IPS DF 6.9 (cell line): ENCODE measurements at places on chromosomes 13 and 19.

GRCh38 chr13:98201984-98202383, 24.9 kb upstream of the RNF113B start:
- no peak for DNase-seq

DNA sequence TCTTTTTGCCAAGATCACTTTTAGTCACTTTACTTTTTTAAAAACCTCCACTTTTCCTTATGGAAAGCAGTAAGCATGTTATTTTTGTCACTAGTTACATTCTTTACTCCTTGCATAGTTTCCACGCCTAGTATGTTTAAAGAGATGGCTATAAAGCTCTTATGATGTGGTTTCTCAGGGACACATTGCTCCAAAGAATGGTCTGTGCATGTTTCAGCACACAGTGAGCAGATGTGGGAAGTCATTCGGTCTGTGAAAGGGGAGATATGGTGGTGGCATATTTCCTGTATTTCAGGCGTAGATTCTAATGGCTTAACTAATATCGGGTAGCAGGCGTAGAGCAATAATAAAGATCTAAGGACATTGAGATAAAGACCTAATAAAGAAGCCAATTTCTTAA, 180.7 kb downstream of the SLITRK6 start:
- no peak for DNase-seq

DNA sequence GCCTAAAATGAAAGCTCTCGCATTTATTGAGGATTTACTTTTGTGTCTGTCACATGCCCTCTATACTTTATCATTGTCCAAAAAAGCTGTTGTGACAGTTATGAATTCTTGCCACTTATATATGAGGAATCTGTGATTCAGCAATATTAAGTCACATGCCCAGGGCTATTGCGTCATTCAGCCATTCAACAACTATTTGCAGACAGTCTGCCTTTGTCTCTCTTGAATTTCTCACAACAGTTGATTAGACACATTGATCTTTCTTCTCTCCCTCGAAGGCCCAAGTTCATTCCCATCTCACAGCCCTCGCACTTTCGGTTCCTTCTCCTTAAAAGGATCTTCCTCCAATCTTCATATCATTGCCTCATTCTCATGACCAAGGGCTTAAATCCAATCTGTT, 342.6 kb downstream of the MZT1 start:
- DNase-seq: no peak

DNA sequence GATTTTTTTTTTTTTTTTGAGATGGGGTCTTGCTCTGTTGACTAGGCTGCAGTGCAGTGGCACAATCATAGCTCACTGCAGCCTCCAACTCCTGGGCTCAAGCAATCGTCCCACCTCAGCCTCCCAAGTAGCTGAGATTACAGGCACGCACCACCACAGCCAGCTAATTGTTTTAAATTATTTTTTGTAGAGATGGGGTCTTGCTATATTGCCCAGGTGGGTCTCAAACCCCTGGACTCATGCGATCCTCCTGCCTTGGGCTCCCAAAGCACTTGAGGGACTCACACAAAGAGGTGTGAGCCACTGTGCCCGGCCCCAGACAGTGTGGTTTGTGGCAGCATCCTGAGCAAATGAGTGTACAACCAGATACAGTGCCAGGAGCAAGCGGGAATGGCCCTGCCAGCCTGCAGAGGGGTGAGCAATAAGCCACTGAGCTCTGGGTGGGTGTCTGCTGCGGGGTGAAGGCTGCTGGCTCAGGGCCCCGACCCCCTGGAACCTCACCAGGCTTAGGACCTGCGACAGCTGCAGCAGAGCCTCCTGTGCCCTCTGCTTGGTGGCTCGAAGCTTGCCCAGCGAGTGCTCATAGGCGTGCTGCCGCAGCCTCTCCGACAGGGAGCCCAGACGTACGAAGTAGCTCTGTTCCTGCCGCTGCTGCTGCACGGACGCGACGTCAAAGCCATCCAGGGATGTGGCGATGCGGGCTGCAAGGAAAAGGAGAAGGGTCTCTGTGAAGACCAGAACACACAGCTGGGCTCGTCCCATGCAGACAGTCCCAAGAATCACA, 15.9 kb upstream of the TICAM1 start:
- DNase-seq: no peak

DNA sequence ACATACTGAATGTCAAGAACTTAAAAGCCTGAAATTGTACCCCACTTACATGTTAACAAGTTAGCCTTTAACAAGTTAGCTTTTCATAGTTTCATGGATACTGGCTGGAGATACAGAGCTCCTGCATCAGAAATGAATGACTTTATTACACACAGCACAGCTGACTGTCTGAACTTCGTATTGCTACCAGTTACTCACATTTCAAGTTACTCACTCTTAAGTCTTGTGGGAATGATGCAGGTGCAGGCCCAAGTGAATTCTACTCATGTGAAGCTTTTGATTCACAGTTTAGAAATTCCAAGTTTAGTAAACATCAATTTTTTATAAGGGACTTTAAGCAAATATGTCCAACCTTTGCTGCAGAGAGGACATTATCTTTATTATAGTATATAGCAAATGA, 762.2 kb upstream of the PRR20A start:
- DNase-seq: no peak

DNA sequence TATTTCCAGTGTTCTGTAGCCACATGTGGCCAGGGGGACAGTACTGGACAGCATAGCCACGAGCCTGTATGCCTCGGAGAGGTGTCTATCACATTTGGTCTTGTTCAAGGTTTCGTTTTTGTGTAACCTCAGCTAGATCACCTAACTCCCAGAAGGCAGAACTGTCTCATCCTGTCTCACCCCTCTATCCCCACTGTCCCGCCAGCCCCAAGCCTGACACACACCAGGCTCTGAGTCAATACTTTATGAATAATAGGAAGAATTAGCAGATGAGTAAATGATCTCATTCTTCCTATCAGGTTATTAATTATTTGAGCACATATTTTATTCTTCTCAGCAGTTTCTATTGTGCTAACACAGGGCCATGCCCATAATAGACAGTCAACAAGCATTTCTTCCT, 132.2 kb downstream of the NUFIP1 start:
- no peak for DNase-seq

DNA sequence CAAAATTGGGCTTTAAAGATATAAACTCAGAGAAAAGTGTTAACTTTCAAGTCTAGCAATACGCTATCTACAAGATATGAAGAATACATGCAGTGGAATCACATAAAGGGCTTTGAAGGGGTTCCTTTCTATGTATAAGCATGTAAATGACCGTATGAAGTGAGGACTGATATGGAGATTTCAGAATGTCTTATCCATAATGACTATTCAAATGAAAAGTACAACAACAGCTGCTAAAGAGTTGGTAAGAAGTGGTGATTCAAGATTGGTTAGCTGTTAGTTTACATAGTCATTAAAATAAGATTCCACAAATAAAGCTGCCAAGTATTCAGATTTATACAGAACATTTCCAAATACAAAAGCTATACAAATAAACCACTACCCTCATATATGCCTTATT, 153.4 kb upstream of the STARD13 start:
- no peak for DNase-seq

GRCh38 chr13:75305059-75305458, 176.9 kb downstream of the TBC1D4 start:
- DNase-seq: no peak

DNA sequence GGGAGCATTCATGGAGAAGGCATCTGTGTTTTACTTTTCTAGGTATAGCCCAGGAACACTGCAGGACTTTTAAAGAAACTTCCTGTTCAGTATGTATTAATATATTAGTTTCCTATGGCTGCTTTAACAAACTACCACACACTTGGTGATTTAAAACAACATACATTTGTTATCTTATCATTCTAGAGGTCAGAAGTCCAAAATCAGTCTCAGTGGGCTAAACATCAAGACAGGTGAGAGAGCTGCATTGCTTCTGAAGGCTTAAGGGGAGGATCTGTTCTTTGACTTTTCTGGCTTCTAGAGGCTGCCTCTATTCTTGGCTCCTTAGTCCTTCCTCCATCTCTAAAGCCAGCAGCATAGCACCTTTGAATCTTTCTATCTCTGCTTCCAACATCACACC, 37.6 kb upstream of the DIAPH3 start:
- DNase-seq: no peak

DNA sequence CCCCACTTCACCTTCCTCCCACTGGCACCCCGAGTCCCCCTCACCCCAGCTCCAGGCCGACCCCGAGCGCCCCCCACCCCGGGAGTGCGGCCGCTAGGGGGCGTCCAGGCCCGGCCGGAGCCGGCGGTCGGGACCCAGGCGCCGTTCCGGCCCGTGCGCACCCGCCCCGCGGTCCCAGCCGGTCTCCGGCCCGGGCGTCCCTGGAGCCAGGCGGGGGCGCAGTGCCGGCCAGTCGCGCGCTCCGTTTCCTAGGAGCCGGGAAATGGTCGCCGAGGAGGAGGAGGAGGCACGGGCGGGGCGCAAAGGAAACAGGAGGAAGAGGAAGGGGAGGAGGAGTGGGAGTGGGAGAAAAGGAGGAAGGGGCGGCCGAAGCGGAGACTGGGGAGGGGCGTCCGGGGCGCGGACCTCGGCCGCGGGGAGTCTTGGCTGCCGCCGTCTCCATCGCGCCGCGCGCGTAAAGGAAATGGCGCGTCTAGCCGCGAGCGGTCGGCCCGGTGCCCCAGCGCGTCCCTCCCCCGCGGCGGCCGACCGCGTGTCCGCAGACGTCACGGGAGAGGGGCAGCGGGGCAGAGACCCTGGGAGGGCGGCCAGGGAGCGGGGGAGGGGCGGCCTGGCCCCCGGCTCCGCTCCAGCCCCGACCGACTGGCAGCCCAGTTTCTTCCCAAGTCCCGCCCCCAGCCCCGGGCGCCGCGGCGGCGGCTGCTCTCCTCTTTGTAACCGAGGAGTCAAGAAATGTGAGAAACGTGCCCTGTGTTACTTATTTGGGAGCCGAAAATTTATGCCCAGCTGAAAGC, 1.1 kb upstream of the KCTD15 start:
- DNase-seq: no peak

GRCh38 chr19:44604241-44604640, 9.1 kb upstream of the IGSF23 start:
- DNase-seq: no peak

GRCh38 chr19:45468803-45469131, 971 bp downstream of the FOSB start:
- DNase-seq: no peak

DNA sequence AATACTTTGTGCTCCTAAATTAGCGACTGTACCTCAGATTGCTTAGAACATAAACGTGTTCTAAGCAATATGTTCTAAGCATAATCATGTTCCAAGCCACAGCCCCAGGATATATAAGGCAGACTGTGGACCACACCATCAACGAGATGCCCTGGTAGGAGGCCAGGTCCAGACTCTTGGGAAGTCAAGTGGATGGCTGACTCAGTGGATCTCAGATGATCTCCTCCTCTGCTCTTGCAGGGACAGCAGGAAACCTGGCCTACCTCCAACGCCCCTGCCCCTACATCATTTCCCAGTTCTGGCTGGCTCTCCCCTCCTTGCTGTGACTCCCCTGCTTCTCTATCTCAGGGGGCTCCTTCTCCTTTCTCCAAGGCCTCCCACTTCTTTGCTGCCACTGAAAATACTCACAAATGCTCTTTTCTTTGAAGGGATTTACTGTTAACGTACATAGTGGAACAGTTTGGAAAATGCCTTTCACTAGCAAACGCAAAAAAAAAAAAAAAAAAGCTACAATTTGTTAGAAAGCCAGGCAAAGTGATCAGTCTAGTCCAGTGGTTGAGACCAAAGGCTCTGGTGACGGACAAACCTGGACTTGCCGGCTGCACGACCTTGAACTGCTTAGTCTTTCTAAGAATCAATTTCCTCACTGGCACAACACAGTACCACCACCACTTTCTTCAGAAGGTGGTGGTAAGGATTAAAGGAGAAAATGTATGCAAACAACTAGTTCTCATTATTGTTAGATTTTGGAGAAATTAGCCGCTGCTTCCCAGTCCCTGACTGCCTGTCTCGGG, 3.0 kb downstream of the TMTC4 start:
- no peak for DNase-seq

GRCh38 chr19:21878646-21879045, 42.7 kb upstream of the ZNF43 start:
- no peak for DNase-seq

DNA sequence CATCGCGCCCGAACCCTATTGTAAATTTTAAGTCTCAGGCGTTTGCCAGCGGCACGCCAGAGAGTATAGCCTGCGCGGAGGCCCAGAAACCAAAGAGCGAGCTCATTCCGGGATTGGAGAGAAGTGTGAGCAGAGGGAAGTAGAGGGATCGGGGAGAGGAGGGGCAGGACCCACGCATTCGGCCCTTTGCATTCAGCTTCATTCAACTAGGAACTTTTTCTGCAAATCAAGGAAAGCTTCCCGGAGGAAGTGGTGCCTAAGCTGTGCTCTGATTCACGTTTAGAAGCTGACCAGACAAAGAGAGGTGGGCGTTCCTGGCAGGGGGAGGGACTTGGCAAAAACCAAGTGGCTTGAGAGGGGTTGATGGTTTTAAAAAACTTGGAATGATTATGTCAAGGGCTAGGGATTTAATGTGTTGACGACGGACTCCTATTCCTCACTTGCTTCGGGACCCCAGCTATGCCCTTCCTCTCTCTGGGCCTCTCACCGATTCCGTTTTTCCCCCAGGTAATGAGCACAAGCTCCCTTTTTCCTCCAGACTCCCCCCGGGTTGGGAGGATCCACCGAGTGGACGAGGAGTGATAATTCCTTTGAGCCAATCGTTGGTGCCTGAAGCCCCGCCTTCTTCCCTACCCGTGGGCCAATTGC, 811 bp upstream of the PRMT1 start:
- no peak for DNase-seq

DNA sequence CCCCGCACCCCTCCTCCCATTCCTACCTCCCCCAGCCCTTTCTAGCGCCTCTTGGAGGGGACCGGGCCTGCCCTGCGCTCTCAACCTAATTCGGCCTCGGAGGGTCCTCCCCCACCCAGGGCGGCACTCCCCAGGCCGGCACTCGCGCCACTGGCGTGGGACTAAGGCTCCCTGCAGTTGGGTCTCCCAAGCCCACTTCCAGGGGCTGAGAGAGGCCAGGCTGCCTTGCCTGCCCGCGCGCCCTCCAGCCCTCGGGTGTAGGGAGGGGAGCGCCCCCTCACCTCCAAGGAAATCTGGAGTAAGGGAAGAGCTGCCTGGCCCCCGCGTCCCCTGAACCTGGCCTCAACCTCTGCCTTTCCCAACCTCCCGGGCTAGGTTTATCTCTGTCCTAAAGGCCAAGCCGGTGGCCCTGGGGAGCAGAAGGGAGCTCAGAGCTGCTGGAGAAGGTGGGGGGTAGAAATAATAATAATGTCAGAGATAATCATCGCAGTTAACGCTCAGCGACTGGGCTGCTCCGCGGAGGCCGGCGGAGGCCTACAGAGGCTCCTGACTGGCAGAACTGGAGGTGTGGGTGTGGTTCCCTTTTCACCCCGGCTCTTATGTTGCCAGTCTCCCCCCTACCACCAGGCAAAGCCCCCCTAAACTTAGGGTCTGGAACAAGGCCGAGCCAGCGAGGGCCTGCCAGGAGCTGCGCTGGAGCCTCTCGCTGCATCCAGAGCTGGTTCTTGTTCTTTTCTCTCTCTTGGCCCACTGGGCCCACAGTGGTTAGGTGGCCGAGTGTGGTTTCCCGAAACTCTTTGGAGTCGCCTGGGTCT, 9.6 kb downstream of the ZIC2 start:
- no peak for DNase-seq
